ENCODE measurements at places on chromosomes 11 and 22.
A peak's percentile ranks its signal among the peaks of the same experiment; 100 is the strongest.

- no peak for DNase-seq
Measured at GRCh38 chr11:67270256-67271204, 4.3 kb downstream of the GRK2 start.

GRCh38 chr11:94302776-94303175 is 1.6 kb upstream of the IZUMO1R start:
- DNase-seq = no peak

- no peak for DNase-seq
Measured at GRCh38 chr11:101049123-101049522, 80.5 kb downstream of the PGR start.

GRCh38 chr22:19510919-19511341 is 13.3 kb downstream of the CLDN5 start:
- no peak for DNase-seq

DNA sequence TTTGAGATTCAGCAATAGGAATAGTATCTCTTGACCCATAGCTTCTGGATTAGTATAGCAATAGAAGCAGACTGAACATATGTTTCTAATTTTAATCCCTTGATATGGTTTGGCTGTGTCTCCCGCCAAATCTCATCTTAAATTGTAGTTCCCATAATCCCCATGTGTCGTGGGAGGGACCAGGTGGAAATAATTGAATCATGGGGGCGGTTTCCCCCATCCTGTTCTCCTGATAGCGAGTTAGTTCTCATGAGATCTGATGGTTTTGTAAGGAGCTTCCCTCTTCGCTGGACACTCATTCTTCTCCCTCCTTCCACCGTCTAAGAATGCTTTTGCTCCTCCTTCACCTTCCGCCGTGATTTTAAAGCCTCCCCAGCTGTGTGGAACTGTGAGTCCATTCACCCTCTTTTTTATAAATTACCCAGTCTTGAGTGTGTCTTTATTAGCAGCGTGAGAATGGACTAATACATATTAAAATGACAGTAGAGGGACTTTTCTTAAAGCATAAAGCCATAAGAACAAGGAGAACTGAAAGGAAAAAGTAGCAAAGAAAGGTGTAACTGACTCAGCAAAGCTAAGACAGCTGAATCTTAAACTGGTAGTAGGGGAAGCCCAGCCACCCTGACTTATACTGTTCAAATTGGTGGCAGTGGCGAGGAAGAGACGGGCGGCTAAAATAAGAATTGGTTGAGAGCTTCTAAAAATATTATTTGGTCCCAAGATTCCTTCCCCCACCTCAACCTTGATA is 20.3 kb upstream of the SLN start:
- no peak for DNase-seq

DNA sequence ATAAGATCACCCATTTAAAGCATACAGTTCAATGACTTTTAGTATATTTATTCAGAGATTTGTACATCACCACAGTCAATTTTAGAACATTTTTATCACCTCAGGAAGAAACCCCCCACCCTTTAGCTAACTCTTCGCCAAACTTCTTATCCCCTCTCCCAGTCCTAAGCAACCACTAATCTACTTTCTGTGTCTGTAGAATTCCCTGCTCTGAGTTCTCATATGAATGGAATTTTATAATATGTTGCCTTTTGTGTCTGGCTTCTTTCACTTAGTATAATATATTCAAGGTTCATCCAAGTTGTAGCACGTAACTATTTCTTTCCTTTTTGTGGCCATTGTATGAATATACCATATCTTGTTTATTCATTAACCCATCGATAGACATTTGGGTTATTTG is 3.6 kb downstream of the ANKRD13D start:
- DNase-seq = no peak

- no peak for DNase-seq
Measured at GRCh38 chr11:76455331-76455730, 10.5 kb downstream of the EMSY start.

DNA sequence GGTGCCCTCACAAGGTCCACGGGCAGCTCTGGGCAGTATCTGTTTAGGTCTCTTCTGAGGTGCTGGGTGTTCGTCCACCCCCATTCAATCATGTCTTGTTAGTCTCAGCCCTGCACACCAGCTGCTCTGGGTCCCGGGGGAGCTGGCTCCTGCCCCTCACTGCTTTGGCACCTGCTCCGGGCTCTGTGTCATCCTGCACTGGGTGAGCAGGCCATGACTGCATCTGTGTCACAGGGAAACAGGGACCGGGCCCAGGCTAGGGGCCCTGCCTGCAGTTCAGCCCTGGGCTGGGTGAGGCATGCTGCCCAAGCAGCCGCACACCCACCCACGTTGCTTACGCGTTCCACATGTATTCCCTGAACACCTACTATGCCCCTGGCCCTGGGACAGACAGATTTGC is 43.9 kb downstream of the ELFN2 start:
- no peak for DNase-seq

DNA sequence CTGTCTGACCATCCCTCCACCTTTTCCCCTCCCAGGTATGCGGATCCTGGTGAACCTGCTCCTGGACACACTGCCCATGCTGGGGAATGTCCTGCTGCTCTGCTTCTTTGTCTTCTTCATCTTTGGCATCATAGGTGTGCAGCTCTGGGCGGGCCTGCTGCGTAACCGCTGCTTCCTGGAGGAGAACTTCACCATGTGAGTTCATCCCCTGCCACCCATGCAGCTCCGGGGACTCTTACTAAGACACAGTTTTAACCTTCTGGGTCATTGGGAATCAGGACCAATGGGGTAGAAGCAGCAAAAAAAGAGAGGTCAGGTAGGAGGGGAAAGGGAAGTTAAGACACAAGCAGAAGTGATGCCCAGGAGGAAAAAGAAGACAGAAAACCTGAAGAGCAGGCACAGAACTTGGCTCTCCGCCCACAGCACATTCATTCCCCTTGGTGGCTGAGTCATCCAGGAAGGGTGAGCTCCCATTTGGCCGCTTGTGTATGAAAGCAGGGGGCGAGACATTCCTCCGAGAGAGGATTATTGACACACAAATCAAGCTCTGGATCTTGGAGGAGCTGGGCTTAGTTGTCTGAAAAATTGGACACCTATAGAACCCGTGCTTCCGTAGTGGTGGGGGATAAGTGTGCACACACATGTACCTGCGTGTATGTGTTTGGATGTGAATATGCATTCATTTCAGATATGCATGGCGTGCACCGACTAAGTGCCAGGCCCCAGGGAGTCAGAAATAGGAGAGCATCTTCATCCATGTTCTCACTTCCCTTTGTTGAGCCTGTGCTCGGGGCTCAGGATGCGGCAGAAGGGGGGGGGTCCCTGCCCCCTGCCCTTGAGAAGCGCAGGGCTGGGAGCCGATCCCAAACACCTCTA is 64.2 kb downstream of the CACNA1I start:
- DNase-seq = peak; percentile 28

DNA sequence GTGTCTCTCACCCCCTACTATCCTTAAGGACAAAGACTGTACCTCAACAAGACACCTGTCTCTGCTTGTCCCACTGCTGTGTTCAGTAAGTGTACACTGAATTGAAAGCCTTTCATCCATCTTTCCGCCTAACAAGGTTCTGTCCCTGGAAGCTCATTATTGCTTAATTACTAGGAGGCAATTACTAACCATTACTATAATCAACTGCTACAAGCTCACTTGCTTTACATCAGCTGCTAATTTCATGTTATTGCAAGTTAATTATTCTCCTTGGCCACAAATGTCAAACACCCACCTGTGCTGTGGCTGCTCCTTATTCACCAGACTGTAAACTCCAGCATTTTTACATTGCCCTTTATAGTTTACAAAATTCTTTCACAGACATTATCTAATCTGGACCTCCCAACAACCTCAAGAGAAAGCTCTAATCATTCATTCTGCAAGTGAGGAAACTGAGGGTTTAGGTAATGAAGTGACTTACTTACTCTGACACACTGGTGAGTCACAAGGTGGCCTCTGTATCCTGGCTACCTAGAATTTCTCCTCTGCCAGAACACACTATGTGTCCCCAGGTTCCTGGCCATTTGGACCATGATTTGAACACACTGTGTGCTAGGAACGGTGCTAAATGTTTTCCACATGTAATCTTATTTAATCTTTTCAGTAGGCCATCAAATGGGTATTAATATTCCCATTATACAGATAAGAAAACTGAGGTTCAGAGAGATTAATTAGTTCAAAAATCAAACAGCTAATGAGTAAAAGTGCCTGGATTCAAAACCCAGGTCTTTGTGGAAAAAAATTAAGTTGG is 66.7 kb downstream of the RAB30 start:
- no peak for DNase-seq

GRCh38 chr11:124831897-124832296 is 31.7 kb upstream of the MSANTD2 start:
- no peak for DNase-seq

GRCh38 chr11:113867843-113868503 is 7.4 kb downstream of the USP28 start:
- DNase-seq = no peak

DNA sequence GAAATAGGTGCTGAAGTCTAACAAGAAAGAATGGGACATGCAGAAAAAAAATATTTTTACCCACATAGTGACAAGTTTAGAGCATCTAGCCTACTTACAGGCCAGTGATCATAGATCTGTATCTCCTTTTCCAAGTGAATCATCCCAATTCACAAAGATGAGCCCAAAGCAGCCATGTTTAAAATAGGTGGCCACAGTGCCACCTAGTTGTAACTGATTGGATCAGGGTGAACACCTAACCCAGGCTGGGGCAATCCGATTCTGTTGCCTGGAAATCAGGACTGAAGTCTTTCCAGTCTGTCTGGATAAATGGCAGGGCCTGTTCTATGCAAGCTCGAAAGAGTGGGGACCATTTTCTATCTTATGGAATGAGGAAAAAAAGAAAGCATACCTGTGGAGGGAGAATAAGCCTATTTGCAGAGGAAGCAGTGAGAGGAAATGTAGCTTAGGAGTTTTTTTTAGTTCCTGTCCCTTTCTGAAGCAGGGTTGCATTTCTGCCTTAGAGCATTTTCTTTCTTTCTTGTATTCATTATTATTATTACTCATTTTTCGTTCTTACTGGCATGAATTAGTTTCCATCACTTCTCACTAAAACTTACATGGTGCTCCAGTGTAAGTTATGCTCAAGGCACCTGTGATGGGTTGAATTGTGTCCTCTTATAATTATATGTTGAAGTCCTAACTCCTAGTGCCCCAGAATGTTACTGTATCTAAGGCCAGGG is 113.2 kb upstream of the RAG2 start:
- no peak for DNase-seq

DNA sequence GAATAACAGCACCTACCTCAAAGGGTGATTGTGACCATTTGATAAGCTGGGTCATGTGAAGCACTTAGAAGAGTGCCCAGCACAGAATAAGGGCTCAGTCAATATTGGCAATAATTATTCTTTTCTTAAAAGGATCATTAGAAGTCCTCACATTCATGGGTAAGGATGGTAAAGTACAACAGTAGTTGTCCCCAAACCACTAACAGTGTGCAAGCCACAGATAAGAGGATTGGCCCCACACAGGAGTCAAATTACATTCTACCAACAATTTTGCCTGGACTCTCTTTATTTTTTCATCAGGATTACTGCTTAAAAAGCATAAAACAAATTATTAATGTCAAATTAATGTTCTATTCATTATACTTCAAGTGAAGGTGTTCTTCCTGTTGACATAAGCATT is 271.5 kb upstream of the PDGFD start:
- DNase-seq = no peak

- DNase-seq = no peak
Measured at GRCh38 chr11:22787551-22788162, 41.9 kb downstream of the SVIP start.

DNA sequence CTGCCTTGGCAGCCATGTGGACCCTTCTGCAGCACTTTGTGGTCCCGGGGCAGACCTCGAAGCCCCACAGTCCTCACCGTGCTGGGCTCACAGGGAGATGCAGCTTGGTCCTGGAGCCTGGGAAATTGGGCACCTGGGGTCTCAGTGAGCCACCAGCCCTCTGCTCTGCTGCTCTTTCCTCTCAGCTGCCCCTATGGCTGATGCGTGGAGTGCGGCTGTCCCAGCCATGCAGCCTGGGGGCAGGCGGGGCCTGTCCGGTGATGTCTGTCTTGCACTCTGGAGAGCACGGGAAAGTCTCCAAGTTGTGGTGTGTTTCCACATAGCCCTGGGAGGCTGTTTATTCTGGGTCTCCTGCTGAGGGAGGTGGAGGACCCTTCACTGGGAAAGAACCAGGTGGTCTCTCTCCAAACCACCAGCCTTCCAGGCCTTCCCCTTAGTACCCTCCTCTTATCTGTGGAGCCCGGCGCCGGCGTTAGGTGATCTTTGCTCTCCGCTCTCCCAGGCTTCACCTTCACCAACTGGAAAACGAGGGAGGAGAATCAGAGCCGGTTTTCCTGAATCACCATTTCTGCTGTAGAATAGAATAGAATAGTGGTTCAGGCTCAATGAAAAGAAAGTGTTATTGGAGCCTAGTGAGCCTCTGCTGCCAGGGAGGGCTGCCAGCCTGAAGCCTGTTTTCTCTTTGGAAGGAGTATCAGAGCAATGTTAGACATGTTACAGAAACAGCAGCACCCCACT is 41.2 kb upstream of the GRAMD4 start:
- DNase-seq = no peak

GRCh38 chr11:69343401-69344321 is 49.7 kb downstream of the MYEOV start:
- DNase-seq = no peak

- DNase-seq = no peak
Measured at GRCh38 chr11:13644997-13645687, 23.3 kb upstream of the FAR1 start.

GRCh38 chr22:36528341-36528740 is 625 bp downstream of the EIF3D start:
- DNase-seq = no peak

- peak; percentile 44 for DNase-seq
Measured at GRCh38 chr11:128463371-128463829, 124.0 kb downstream of the ETS1 start.

- no peak for DNase-seq
Measured at GRCh38 chr22:35411102-35411501, 11.2 kb downstream of the MCM5 start.

DNA sequence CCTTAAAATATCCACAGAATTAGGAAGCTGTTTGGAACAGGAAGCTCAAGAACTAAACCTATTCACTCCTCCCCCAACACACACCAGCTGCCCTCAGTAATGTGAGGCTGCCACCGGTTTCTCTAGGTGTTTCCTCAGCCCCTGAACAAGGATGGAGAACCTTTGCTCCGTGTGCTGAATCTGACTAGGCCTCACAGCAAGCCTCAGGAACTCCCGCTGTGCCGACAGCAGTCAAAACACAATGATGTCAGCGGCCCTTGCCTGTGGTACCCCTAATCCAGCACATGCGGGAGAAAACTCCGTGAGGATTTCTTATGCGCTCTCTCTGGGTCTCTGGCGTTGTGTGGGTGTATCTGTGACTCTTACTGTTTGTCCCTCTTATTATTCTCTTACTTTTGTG is 153.3 kb downstream of the EFCAB6 start:
- no peak for DNase-seq

GRCh38 chr11:119723243-119723951 is 5.6 kb downstream of the NECTIN1 start:
- DNase-seq = no peak

DNA sequence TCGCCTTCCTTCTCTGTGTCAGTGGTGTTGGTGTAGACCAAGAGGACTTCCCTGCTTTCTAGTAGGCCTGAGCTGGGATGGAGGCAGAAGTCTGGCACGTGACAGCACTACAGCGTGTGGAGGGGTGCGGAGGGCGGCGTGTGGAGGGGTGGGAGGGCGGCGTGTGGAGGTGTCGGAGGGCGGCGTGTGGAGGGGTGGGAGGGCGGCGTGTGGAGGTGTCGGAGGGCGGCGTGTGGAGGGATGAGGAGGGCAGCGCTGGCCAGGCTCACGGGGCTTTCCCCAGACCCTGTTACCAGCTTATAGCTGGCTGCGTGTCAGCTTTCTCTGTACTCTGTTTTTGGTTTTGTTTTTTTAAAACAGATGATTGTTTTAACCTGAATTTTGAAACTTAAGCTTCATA is 45.7 kb upstream of the CTTN start:
- DNase-seq = no peak
